ENCODE measurements at places on chromosomes 6 and 20.

DNA sequence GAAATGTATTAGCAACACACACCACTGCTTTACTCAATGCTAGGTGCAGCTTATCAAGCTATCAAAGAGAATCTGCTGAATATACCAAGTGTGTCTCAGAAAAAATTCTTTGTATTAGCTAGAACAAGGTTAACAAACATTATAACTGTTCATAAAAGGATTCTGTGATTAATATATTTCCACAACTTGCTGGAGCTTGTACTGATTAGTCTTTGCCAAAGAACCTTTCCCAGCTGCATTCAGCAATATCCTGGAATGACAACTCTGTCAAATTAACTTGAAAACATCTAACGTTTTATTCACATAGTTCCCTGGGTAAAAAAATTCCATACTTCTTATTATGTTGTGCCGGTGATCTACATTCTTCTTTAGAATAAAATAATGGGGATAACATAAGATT is 252.7 kb downstream of the FOXC1 start:
- no peak for DNase-seq

- no peak for DNase-seq
These were observed 125.7 kb upstream of the BTBD3 start for GRCh38 chr20:11791835-11792567.

DNA sequence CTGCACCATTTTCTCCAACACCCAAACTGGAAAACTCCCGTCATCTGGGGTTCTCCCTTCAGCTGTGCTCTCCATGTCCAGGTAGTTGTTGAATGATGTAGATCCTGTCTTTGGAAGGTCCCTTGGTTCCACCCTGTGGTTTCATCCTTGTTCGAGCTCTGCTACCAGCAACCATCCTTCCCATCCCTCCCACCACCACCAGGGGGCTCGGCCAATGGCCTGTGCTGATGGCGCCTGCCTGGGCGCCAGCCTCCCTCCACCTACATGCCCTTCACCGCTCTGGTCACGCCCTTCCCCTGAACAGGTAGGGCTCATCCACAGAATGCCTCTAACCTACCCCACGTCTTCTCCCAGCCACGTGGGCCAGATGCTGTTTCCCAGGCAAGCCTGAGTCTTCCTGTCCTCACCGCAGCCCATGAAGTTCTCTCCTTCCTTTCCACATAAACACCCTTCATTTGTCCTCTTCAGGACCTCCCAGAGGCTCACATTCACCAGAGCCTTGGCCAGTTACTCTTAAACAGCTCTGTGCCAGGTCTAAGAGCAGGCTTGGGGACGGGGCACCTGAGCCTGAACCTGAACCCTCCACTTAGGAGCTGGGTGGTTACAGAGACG is 75.1 kb upstream of the DUSP22 start:
- no peak for DNase-seq

DNA sequence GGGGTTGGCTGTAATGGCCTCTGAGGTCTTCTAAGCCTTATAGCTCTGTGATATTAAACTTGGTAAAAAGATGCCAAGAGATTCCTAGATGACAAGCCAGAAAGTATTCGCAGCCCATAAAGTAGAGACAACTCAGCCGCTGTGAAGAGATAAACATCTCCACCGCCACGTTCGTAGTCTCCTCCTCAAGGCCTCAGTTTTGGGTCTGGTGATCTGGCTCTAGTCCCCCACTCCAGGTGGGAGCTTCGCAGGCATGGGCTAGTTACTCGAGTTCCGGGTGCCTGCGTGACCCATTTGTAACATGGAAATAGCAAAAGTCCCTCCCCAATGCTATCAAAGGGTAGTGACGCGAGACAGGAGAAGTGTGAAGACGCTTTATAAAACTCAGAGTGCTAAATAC is 28.3 kb upstream of the AFDN start:
- no peak for DNase-seq

Measured in activated CD8-positive, alpha-beta memory T cell treated with anti-CD3 and anti-CD28 coated beads for 48 hours (primary cell).